Activated naive CD4-positive, alpha-beta T cell treated with anti-CD3 and anti-CD28 coated beads for 36 hours (primary cell): ENCODE measurements at places on chromosomes 7 and 10. TPM values are rescaled to one million over a fixed set of nuclear protein-coding genes. Genes with fewer than 3 reads are reported as not detected.

- H3K4me3 ChIP-seq = no peak overlapping the region
- no peak for DNase-seq
- H3K27me3 ChIP-seq = peaks cover 3% of the 10 kb centered on the region
- no peaks in the 10 kb centered on the region for H3K36me3 ChIP-seq
Observed at GRCh38 chr10:69738858-69739435, 62.8 kb upstream of the COL13A1 start.

GRCh38 chr10:59284118-59284975, 78.0 kb downstream of the FAM13C start:
- no peak overlapping the region for H3K27ac ChIP-seq
- H3K27me3 ChIP-seq = no peaks in the 10 kb centered on the region

- H3K4me1 ChIP-seq = no peaks in the 10 kb centered on the region
- no peak within 1 kb of the TSS for H3K4me3 ChIP-seq
- no peak within 1 kb of the TSS for H3K27ac ChIP-seq
- no peaks in the 10 kb centered on the region for H3K27me3 ChIP-seq
Observed at GRCh38 chr7:64990936-64991335, at the start of gene ZNF117. Gene ZNF117, minus strand, starts transcription at chr7:64991036.

GRCh38 chr7:150800581-150801241, at the start of gene TMEM176A:
Gene TMEM176A, plus strand, starts transcription at chr7:150800769. Its CDS starts 782 bp downstream, at chr7:150801551.
- H3K27ac ChIP-seq = no peak within 1 kb of the TSS
- H3K27me3 ChIP-seq = peaks cover 46% of the 10 kb centered on the region
- peak; percentile 17 for DNase-seq
- H3K4me3 ChIP-seq = peak within 1 kb of the TSS; percentile 59
- peaks cover 10% of the 10 kb centered on the region for H3K4me1 ChIP-seq

- H3K4me1 ChIP-seq = peaks cover 33% of the 10 kb centered on the region
- no peak overlapping the region for H3K4me3 ChIP-seq
- DNase-seq = peak; percentile 65
Observed at GRCh38 chr7:108415821-108416536, 40.3 kb downstream of the NRCAM start.

- no peak overlapping the region for H3K4me3 ChIP-seq
- H3K27me3 ChIP-seq = peaks cover under 1% of the 10 kb centered on the region
- H3K27ac ChIP-seq = peak overlapping the region; percentile 31
- peaks cover 13% of the 10 kb centered on the region for H3K4me1 ChIP-seq
- DNase-seq = no peak
Observed at GRCh38 chr10:92822060-92822634, 26.2 kb upstream of the EXOC6 start.

NFE2L3 gene
- 12.9 TPM for total RNA-seq

- H3K27ac ChIP-seq = no peak overlapping the region
- H3K4me1 ChIP-seq = peaks cover 6% of the 10 kb centered on the region
- H3K4me3 ChIP-seq = no peak overlapping the region
Observed at GRCh38 chr7:107666790-107667189, 6.2 kb downstream of the SLC26A4 start.

DNA sequence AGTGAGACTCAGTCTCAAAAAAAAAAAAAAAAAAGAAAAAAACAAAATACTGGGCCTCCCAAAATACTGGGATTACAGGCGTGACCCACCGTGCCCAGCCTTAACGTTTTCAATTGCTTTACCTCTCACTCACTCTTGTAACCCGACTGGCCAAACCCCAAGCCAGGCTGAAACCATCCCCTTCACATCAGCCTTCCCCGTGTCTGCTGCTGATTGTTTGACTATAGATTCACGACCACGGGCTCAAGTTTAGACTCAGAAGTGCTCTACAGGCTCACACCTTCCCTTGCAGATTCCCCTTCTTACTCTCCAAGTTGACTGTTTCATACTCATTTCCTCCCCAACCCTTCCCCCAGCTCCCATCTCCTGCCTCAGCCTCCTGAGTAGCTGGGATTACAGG, 22.3 kb downstream of the TYW1 start:
- H3K27me3 ChIP-seq = no peaks in the 10 kb centered on the region
- no peak overlapping the region for H3K27ac ChIP-seq
- no peak for DNase-seq
- H3K36me3 ChIP-seq = peaks cover 36% of the 10 kb centered on the region

FGFBP3 gene
- total RNA-seq = 1.2 TPM

DNA sequence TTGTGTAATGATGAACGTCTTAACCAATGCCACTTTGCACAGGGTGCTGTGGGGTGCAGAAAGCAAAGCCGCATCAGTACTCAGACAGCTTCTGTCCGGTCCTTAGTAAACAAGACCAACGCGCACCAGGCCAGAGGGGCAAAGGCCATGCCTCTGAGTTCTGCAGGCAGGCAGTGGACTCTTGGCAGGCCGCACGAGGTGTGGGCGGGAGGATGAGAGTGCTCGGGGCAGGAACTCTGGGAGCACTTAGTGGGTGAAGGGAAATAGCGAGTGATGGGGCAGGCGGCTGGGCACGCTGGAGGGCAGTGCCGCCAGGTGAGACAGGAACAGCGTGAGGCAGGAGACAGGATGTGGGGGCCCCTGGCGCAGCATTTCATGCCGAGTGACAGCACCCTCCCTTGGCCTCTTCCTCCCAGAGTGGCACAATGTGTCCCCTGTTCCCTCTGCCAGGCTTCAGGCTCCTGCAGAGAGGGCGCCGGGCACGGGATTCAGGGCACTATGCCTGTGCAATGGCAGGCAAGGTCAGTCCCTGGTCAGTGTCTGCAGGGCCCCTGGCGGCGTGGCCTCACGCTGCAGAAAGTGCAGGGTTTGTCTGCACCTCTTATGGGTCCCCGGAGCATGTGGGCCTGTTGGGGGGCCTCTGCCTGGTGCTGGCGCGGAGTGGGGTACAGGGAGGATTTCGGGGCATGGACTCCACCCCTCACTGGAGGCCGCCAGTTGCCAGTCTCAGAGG, 60.4 kb downstream of the VIPR2 start:
- no peak overlapping the region for H3K4me3 ChIP-seq
- H3K27ac ChIP-seq = no peak overlapping the region
- H3K27me3 ChIP-seq = peaks cover 5% of the 10 kb centered on the region
- peaks cover 2% of the 10 kb centered on the region for H3K4me1 ChIP-seq

SPDYE2 gene
- not detected for total RNA-seq

AP5Z1 gene
- total RNA-seq = 18.1 TPM

DNA sequence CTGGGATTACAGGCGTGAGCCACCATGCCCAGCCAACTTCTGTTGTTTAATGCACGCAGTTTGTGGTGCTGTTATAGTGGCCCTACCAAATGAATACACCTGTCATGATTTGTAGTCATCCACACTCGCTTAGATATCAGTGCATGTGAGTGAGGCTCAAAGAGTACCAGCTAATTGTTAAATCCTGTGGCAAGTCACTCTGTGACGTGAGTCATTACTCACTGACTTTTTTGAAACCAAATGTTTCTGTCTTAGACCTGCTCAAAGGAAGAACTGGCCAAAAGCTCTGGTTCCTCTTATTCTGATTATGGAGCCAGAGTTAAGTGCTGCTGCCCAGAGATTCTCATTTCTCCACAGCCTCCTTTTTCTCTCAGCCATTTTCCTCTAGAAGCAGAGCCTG, 109.4 kb downstream of the PRKAG2 start:
- H3K27ac ChIP-seq = peak overlapping the region; percentile 46
- H3K27me3 ChIP-seq = no peaks in the 10 kb centered on the region
- no peaks in the 10 kb centered on the region for H3K36me3 ChIP-seq
- peak; percentile 48 for DNase-seq

- H3K36me3 ChIP-seq = no peaks in the 10 kb centered on the region
- H3K4me3 ChIP-seq = no peak overlapping the region
- no peak overlapping the region for H3K27ac ChIP-seq
- H3K27me3 ChIP-seq = no peaks in the 10 kb centered on the region
- no peak for DNase-seq
Observed at GRCh38 chr10:20013991-20014750, 197.9 kb downstream of the PLXDC2 start.

COL26A1 gene
- total RNA-seq = not detected

DNA sequence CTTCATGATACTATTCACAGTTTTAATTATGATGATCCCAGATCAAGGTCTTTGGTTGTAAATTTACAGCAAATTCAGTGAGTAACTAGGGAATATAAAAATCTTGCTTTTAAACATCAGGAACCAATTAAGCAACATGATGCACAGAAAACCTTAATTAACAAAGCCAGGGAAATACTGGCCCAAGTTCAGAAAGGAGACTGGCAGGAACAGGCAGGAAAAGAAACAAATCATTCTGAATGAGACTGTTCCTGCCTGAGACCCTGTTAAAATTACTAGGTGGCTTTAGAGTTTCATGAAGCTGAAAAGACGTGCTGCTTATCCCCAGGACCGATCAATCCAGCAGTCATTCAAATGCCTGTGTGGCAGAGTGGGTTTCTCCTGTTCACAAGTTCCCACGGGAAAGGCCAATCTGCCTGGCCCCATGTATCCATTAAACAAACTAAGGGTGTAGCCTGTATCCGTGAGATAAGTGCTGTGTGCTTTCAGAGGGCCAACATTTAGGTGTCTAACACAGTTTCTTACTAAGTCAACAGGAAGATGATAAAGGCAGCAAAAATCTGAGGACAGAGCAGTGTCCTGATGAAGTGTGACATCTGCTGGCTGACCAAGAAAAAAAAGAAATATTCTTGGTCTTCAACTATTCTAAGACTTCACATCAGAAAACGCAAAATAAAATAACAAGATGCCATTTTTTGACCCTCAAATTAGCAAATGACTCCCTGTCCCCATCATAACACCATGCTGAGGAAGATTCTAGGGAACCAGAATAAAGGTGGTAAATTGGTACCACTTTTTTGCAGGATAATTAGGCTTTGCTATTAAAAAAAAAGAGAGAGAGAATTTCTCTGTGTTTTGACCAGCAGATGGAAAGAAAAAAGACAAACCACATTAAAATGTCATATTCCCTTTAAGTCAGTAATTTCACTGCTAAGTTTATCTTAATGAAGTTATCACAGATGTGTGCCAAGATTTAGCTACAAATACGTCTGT, 34.2 kb downstream of the PUS7 start:
- peaks cover 34% of the 10 kb centered on the region for H3K36me3 ChIP-seq
- H3K27me3 ChIP-seq = no peaks in the 10 kb centered on the region
- H3K4me3 ChIP-seq = no peak overlapping the region

CALML5 gene
- not detected for total RNA-seq

DNA sequence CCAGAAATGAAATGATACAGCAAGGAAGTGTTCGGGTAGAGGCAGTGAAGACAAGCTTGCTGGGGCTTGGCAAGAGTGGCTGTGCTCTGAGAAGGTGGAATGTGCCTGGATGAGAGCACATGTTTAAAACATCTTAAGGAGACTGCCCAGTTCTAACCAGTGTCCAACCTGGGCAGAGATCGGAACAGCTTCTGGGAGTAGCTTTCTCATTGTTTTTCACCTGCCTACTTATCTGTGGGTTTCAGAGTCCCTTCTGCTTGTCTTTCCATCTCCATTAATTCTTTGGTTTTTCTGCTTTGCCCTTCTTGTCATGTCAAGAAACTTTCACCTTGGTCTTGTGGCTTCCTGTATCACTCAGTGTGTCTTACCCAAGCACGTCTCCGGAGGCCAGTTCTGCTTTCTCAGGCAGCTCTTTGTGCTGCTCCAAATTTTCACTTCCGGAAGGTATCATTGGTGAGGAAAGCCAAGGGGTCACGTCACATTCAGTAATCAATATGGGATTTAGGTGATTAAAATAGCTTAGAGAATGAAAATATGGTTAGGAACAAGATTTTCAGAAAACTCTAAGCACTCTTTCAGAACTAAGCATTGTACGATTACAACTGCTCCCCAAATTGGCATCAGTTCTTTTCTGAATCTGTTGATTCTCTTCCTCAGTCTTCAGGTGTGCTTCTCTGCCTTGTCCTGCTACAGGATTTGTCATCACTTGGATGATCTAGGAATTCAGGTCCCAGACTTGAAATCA, 5.5 kb upstream of the LAMB4 start:
- H3K27me3 ChIP-seq = no peaks in the 10 kb centered on the region
- H3K4me3 ChIP-seq = no peak overlapping the region
- peak overlapping the region; percentile 64 for H3K27ac ChIP-seq
- peaks cover 17% of the 10 kb centered on the region for H3K4me1 ChIP-seq

KIF11 gene
- 43.4 TPM for total RNA-seq

GRCh38 chr10:114911801-114912469, 26.1 kb upstream of the TRUB1 start:
- no peaks in the 10 kb centered on the region for H3K36me3 ChIP-seq
- no peak overlapping the region for H3K4me3 ChIP-seq
- no peak overlapping the region for H3K27ac ChIP-seq
- H3K4me1 ChIP-seq = no peaks in the 10 kb centered on the region
- no peak for DNase-seq

BMPR1A gene
- 2.9 TPM for total RNA-seq

GRCh38 chr7:37323966-37324365, 124.7 kb downstream of the ELMO1 start:
- H3K27me3 ChIP-seq = no peaks in the 10 kb centered on the region
- H3K4me3 ChIP-seq = no peak overlapping the region
- H3K4me1 ChIP-seq = peaks cover 32% of the 10 kb centered on the region
- no peak for DNase-seq
- peaks cover 37% of the 10 kb centered on the region for H3K36me3 ChIP-seq

CPEB3 gene
- total RNA-seq = 1.3 TPM

DNA sequence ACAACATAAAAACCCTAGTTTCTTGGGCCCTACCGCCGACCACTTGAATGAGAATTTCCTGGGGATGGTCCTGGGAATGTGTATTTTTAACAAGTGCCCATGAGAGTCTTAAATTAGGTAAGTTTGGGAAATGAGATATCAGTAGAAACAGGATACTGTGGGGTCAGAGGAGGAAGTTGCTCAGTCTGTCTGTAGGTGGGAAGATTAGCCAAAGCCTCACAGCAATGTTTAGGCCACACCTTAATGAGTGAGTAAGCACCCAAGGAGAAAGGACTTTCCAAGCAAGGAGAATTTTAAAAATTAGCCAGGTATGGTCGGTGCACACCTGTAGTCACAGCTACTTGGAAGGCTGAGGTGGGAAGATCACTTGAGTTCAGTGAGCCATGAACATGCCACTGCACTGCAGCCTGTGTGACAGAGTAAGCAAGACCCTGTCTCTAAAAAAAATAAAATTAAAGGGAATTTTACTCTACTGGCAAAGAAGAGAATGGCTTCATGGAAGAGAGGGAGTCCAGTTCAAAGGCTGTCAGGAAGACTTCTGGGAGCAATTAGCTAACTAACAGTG, 31.9 kb downstream of the PAPSS2 start:
- no peak for DNase-seq
- H3K27ac ChIP-seq = no peak overlapping the region
- no peak overlapping the region for H3K4me3 ChIP-seq
- no peaks in the 10 kb centered on the region for H3K27me3 ChIP-seq

GRCh38 chr10:75707080-75707840, 275.8 kb downstream of the LRMDA start:
- no peak overlapping the region for H3K27ac ChIP-seq
- no peaks in the 10 kb centered on the region for H3K36me3 ChIP-seq
- no peak overlapping the region for H3K4me3 ChIP-seq
- peaks cover 13% of the 10 kb centered on the region for H3K27me3 ChIP-seq
- no peaks in the 10 kb centered on the region for H3K4me1 ChIP-seq
- no peak for DNase-seq

SLC18A2 gene
- not detected for total RNA-seq

FAM180A gene
- not detected for total RNA-seq

CD36 gene
- not detected for total RNA-seq

GPR15LG gene
- not detected for total RNA-seq

GRCh38 chr7:55133630-55134358, 115.0 kb downstream of the EGFR start:
- no peak for DNase-seq
- H3K27ac ChIP-seq = no peak overlapping the region
- no peaks in the 10 kb centered on the region for H3K36me3 ChIP-seq
- no peak overlapping the region for H3K4me3 ChIP-seq
- H3K4me1 ChIP-seq = peaks cover 14% of the 10 kb centered on the region
- H3K27me3 ChIP-seq = peaks cover 7% of the 10 kb centered on the region

CHRM2 gene
- total RNA-seq = not detected
